CD4-positive, alpha-beta T cell treated with Interleukin-17A for 1 hour (primary cell): ENCODE measurements at places on chromosomes 12 and 14.
A peak's percentile ranks its signal among the peaks of the same experiment; 100 is the strongest.

GRCh38 chr14:92729634-92730358 lies 18.6 kb downstream of the LGMN start:
- no peak for DNase-seq

- no peak for DNase-seq
These were observed 57.0 kb downstream of the SMUG1 start for GRCh38 chr12:54131641-54132280.

GRCh38 chr14:91373591-91374254 lies 43.9 kb downstream of the CCDC88C start:
- peak; percentile 69 for DNase-seq

GRCh38 chr12:121330692-121331091 lies 21.5 kb downstream of the ANAPC5 start:
- DNase-seq: no peak

DNA sequence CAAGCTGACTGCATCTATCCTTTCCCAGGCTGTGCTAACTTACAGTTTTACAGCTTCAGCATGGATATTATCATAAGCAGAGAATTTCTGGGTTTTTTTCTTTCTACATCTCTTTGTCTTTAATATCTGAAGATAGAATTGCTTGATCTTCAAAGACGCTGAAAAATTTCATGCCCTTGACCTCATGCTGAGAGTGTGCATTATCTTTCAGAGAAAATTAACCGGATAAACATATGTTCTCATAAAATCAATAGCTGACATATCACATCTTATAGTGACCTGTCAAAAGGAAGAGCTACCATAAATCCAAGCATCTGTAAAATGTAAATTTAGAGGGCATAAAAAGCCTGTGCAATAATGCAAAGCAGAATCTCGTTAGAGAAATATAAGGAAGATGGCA lies 1704.1 kb upstream of the FLRT2 start:
- no peak for DNase-seq

DNA sequence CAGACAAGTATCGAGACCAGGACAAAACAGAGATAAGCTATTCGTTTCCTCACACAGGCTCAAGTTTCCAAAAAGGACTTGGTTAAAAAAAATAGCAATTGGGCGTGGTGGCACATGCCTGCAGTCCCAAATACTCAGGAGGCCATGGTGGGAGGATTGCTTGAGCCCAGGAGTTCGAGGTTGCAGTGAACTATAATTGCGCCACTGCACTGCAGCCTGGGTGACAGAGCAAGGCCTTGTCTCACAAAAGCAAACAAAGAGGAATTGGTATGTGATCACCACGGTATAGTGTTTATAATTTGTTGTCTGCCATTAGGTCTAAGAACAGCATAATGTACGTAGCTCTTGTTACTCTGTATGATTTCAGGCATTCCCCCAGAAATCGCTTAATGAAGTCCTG lies 175.3 kb downstream of the DERA start:
- DNase-seq: no peak

DNA sequence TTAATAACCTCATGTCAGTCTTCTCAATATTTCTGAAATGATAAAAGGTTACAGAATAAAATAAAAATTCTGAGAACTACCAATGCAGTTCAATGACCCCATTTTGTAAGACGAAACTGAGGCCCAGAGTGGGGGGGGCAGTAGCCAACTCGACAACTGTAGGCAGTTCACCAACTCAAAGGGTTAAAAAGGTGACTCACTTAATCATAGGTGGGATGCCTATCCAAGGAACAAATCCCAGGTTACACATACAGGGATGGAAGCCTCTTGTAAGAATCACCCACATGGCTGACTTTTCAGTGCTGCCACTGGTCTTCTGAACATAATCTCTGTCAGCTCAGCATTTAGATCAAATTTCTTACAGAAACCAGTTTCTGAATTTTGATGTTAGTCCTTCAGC lies 10.9 kb downstream of the PPM1H start:
- DNase-seq: no peak

DNA sequence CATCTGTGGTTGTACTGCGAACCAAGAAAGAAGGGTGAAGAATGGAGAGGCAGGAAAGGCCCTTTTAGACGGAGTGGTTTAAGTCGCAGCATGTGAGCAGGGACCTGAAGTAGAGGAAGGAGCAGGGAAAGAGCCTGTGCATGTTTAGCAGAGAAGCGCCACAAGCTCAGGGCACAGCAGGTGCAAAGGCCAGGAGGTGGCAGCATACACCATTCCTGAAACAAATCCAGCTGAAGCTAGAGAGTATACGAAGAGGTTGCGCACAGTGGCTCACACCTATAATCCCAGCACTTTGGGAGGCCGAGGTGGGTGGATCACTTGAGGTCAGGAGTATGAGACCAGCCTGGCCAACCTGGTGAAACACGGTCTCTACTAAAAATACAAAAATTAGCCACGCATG lies 49.9 kb downstream of the HELB start:
- DNase-seq: no peak

DNA sequence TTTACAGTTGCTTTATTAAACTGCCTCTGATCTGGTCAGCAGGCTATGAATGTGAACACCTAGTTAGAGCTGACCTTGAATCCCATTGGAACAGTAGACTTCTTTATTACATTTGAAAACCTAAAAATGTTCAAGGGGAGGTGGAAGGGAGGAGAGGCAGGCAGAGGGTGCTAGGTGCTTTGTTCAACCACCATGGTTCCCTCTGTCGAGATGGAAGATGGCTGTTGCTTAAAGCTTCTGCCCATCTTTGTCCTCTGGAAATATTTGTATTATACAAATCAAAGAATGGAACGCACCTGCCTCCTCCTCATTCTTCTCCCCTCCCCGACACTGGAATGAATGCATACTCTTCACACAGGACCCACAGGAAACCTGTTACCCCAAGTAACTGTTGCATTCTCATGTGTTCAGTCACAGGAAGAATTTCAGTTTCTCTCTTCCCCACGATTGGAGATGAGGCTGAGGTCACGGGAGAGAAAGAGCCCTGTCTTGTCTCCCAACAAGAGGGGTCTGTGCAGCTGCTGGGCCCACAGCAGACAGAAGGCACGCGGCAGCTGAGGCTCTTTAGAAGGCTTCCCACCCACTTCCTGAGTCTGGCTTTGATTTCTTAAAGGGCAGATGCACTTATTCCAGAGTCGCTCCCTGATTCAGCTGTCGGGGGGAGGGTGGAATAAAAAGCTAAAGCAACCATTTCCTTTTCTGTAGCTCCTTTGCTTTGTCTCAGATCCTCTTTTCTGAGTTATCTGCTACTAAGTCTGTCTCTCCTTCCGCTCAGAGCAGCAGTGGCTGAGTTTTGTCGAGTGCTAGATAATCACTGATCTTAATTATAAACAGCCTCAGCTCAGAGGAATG lies 217.9 kb upstream of the BTG1 start:
- DNase-seq: peak; percentile 64

DNA sequence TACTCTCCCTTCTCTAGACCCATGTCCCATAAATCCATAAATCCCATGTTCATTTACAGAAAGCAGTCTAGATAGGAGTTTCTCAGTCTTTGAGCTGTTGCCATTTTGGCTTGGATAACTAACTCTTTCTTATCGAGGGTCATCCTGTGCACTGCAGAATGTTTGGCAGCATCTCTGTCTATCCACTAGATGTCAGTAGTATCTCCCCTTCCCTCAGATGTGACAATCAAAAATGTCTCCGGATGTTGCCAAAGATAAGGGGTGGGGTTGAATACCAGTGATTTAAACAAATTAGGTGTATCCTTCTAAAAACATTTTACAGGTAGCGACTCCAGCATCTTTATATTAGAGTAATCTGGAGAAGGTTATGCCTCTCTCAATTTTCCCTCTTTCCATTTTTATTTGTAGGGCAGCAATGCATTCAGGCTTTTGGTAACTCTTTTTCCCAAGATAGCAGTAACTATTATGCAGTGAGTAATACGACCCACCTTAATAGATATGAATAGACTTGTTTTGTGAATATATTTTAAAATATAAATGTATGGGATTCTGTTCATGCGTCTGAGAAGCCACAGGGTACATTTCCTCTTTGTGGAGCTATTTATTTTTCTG lies 100.7 kb downstream of the LRRK2 start:
- DNase-seq: peak; percentile 24

GRCh38 chr12:123621619-123622530 lies 11.6 kb downstream of the EIF2B1 start:
- no peak for DNase-seq

- DNase-seq: no peak
These were observed 236.9 kb upstream of the PLEKHG7 start for GRCh38 chr12:92465786-92466295.

GRCh38 chr14:89067293-89067972 lies 243.0 kb downstream of the TTC8 start:
- peak; percentile 48 for DNase-seq

DNA sequence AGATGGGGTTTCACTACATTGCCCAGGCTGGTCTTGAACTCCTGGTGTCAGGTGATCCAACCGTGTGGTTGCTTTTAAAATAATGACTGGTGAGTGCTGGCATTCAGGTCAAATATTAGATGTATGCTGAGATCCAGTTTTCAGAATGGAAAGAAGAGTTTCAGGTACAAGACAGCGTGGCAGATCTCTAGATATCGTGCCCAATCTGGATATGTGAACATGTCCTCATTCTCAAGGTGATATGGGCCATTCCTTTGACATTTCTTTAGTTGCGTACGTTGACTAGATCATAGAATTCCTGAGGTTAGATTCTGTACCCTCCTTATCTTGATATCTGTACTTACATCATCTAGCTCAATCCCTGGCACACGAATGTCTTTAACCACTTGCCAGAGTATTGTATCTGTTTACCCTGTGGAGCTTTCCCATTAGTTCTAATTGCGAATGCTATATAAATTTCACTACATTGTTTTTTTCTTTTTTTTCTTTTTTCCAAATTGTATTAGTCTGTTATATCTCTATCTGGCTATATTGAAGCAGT lies 80.2 kb downstream of the ANO6 start:
- DNase-seq: no peak

- no peak for DNase-seq
These were observed 60.9 kb downstream of the MAP3K9 start for GRCh38 chr14:70748422-70748821.
